ENCODE measurements at places on chromosomes 5 and 9.

- peak; percentile 66 for DNase-seq
Observed at GRCh38 chr9:12464910-12465512, 228.2 kb upstream of the TYRP1 start.

- no peak for DNase-seq
Observed at GRCh38 chr9:124327491-124327890, 69.7 kb downstream of the NEK6 start.

GRCh38 chr5:136518814-136519213, 153.5 kb upstream of the TRPC7 start:
- no peak for DNase-seq

GRCh38 chr9:86669422-86669821, 277.9 kb downstream of the GAS1 start:
- no peak for DNase-seq

DNA sequence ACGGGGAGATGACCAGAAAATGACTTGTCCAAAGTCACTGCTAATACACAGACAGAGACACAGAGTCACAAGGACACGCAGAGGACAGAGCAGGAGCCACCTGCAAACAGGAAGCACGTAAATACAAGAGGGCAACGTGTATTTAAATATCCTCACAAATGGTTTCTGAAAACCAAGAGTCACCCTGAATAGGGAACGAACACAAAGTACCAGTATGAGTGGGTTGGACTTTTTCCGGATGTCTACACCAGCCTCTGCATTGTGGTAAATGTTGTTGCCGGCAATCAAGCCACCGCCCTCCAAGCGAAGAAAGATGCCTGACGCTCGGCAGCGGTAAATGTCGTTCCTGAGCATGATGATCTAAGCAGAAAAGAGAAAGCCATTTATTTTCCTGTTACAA, 44.5 kb downstream of the FBXO10 start:
- no peak for DNase-seq

DNA sequence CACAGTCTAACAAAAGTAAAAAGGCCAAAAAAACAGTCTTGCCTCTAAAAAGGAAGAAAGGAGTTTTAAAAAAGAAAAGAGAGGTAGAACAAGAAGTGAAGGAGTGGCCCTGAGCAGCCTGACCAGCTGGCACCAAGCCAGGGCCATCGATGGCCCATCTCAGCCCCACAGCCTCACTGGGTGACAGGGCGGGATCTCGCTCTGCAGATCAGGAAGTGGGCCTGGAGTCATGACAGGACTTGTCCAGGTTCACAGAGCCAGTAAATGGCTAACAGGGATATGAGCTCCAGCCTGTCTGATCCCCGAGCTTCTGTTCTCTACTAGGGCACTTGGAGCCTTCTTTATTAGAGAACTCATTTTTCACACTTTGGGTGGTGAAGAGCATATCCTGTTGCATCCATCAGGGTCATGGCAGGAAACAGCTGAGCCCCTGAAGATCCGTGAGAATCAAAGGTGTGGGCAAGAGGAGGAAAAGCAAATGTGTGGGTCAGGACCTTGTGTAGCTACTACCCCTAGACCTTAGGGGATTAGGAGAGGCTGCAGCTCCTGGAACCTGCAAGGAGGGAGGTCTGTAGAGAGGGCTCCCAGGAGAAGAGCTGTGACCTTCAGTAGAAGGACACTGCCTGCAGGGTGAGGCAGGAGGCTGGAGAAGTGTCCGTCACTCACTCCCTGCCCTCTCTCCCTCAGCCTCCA, 299.0 kb upstream of the MSX2 start:
- no peak for DNase-seq

GRCh38 chr9:81858657-81859430, 69.4 kb upstream of the SPATA31D4 start:
- no peak for DNase-seq

DNA sequence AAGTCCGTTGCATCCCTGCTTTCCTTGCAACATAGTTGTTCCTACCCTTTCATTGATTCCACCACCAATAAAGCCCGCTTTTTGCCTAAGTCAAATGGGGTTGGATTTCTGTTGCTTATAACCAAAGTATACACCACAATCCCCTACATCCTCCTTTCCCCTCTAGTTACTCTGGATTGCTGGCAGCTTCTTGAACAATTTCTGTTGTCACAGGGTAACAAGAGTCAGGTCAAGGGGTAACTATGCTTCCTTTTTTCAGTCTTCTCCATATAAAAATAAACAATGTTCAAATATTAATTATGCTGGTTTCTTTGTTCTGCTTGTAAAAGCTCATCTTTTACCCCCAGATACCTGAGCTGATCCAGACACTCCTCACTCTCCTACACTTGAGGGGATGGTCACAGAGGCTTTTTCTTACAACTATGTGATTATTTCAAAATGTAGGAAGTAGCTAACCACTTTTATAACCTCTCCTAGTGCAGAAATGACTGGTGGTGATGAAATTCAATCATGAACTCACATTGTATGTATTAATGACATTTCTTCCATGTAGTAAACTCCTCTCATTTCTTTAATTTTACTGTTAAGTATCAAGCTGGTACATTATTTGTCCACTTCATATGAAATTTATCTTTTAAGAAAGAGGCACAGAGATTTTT, 136.5 kb downstream of the SNX18 start:
- DNase-seq: no peak

DNA sequence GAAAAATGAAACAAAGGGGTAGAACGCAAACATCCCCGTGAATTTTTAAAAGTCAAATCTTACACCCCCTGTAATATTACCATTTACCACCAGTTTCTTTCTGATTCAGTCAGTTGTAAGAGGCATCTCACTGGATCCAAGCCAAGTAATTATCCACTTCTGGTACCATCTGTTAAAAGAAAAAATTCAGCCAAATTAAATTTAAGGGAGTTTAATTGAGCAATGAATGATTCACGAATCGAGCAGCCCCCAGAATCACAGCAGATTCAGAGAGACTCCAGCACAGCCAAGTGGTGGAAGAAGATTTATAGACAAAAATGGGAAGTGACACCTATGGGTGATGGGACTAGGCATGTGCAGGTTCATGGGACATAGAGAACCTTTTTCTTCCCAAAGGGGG, 29.9 kb upstream of the MTMR12 start:
- no peak for DNase-seq

- DNase-seq: no peak
Observed at GRCh38 chr9:116686135-116686534, 970 bp upstream of the TRIM32 start.

All from HAP-1 (cell line).